ENCODE measurements at places on chromosomes 1 and 21.
A peak's percentile ranks its signal among the peaks of the same experiment; 100 is the strongest.

GRCh38 chr1:117759535-117759934 lies 153.7 kb downstream of the TENT5C start:
- no peak for DNase-seq

DNA sequence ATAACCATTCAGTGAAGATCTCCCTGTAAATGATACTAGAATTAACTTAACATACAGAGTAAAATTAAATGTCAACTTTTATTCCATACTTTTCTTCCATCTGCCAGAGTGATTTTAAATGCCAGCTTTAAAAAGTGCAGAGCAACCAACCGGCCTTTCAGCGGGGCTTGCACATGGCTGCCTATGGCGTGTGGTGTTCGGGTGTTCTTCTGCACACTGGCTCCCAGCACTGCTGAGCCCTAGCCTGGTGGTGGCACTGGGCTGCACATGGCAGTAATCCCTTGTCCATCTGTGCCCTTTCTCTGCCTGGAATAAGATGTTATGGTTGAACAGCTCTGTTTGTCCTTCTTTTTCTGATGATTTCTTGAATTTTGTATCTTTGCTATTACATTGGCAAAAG lies 156.3 kb downstream of the SNX7 start:
- DNase-seq: no peak

- DNase-seq: no peak
Observed at GRCh38 chr1:236515443-236515958, 8.3 kb upstream of the LGALS8 start.

GRCh38 chr1:47578721-47579419 lies 141.0 kb downstream of the FOXD2 start:
- no peak for DNase-seq

GRCh38 chr1:208597571-208597970 lies 353.4 kb upstream of the PLXNA2 start:
- no peak for DNase-seq

DNA sequence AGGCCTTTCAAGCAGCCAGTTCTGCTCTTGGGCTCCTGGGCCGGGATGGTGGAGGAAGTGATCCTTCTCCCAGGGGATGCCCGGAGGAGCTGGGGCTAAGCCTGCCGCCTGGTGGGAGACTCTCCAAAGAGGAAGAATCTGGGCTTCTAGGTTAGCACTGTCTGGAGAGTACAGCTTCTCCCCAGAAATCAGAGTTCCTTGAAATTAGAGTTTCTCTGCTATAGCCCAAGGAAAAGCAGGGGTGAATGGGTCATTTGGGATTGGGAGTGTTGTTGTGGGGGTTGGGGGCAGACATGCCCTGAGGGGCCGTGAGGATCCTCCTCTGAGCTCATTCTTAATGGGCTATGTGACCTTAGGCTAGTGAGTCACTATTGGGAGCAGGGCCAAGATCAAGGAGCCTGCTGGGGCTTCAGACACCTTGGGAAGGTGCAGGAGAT lies 6.5 kb downstream of the LGR6 start:
- DNase-seq: no peak

- no peak for DNase-seq
Observed at GRCh38 chr1:172863031-172863430, 187.7 kb downstream of the TNFSF18 start.

GRCh38 chr1:180603850-180604226 lies 28.0 kb upstream of the XPR1 start:
- DNase-seq: no peak

GRCh38 chr1:151199873-151200581 lies 1.7 kb downstream of the PIP5K1A start:
- no peak for DNase-seq

DNA sequence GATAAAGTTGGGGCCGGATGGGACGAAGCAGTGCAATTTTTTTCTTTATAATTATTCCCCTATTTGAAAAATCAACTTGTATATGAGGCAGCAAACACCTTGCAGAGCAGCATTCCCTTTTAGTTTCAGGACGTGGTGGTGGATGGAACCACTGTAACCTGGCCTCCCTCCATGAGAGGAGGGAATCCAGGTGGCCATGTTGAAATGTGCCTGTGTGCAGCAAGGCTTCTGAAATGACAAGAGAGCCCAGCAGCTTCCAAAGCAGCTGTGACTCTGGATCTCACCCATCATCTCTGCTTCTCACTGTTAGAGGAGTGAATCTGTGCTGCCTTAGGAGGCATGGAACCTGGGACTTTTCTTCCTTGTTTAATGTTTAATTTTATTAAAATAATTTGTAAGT lies 42.3 kb downstream of the NFIA start:
- no peak for DNase-seq

DNA sequence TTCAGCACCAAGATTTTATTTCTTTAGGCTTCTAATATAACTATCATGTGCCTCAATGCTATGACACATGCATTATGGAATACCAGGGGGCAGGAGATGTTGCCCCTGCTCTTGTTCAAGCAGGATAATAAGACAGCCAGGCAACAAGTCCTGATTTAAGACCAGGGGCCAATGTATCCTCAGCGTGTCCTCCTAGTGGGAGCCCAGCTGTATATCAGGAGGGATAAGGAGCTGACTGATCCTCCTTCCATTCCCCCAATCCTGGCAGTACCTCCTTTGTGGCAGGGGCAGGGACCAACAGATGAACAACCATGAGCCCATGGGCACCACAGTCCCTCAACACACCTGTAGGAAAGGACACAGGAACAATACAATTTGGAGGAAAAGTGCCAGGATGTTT lies 29.3 kb downstream of the SORT1 start:
- DNase-seq: no peak

- no peak for DNase-seq
Observed at GRCh38 chr1:162300057-162300917, 76.4 kb downstream of the SPATA46 start.

DNA sequence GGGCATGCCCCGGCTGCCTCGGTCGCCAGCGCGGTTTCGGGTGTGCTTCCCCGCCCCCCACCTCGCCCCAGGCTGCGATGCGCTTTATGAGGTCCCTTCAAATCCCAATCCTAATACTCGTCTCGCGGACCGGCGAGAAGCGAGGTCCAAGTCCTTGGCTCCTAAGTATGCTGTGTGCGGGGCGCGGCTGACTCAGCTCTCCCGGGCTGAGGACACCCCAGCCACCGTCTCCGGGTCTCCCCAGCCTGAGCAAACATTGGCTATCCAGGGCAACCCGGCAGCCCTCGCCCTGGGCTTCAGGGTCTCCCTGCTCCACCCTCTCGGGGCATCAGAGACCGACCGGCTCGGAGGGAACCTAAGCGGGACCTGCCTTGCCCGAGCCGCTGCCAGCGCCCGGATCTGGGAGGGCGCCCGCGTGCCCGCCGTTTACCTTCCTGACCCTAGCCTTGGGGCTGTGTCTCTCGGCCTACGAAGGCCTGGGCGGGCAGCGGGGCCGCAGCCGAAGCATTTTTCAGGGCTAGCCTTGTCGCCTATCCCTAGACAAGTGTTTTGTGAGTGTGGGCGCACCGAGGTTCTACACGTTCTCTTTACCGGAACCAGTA lies 1.2 kb downstream of the ITPKB start:
- peak; percentile 12 for DNase-seq

DNA sequence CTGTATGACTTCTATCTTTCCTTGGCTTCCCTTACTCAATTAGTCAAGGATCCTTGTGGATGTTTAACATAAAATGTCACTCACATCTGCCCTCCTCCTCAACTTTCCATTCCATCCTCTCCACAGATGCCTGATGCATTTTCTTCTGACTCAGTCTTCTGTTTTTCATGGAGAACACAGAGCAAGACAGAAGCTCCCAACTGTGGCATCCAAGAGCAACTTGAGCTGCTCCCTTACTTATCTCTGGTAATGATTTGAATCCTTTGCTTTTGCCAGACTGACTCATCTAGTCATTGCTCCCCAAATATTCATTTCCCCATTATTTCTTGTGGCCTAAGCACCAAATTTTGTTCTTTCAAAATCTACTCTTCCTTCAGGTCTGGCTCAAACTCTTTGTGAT lies 120.6 kb downstream of the LYPLAL1 start:
- no peak for DNase-seq

- no peak for DNase-seq
Observed at GRCh38 chr21:25589887-25590286, 17.4 kb downstream of the MRPL39 start.

DNA sequence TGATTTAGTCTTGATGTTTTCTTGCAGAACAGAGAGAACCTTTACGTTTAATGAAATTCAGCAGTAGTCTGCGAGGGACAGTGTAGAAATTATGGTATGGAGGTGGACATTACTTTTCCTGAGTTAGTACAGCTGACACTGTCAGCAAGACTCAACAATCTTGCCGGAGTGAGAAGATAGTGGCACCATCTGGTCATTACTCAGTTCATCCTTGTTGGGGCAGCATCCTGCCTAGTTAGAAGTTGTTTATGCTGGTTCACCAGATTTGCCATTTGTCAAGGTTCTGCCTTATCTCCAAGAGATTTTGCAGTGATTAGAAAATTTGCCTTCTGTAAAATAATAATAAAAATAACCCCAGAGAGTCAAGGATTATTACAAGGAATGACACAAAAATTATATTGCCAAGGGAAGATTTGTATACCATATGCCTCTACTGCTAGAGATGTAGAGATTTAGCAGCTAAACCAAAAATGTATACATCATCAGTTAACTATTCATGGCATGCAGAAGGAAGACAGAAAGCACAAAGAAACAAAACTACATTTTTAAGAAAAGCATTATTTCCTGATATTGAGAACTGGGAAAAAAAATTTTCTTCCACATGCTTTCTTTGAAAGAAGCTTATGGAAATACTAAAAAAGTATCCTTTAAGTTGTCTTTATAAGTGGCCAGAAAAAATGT lies 1967.4 kb downstream of the NCAM2 start:
- DNase-seq: no peak

GRCh38 chr21:37670883-37671282 lies 245.4 kb downstream of the KCNJ6 start:
- no peak for DNase-seq

DNA sequence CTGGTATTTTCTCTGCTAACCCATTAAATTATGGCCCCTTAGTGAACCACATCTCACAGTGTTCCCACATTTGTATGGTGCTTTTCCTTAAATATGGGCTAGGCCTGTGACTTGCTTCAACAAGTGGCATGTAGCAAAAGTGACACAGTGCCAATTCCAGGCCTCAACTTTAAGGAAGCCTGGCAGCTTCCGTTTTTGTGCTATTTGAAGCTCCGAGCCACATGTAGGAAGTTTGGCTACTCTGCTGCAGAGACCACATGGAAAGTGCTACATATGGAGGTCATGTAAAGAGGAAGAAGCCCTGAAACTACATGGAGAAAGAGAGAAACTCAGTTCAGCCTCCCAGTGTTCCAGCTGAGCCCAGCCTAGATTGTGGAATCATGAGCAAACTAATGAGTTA lies 28.5 kb upstream of the DR1 start:
- no peak for DNase-seq

Data from activated T-helper 1 cell treated with anti-CD3 and anti-CD28 coated beads, Interleukin-2, amount 50 U/mL, for 16 hours (primary cell).